ENCODE measurements at places on chromosomes 12 and 14.

DNA sequence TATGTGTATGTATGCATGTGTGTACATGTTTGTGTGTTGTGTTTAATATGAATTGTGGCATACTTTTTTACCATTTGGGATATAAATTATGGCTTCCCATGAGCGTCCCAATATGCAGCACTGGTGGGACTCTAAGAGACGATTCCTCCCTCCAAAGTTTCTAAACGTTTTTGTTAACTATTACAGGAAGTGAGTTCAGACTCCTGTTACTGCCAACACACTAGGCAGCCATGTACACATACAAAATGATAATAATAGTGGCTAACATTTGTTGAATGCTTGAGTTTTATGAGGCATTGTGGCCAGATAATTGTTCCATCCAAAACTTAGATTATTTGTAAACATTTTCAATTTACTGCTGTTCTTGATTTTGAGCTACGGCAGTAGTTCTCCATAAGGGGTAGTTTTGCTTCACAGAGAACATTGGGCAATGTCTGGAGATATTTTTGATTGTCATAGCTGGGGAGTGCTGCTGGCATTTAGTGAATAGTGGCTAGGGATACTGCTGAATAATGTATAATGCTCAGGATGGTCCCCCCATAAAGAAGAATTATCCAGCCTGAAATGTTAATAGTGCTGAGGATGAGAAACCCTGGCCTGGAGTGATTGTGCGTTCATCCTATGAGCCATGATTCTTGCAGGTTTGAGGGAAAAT lies 45.1 kb downstream of the ARID2 start:
- no peak for DNase-seq

GRCh38 chr14:104634886-104635570 lies 30.5 kb upstream of the TMEM179 start:
- DNase-seq = no peak

GRCh38 chr12:91819132-91819447 lies 326.6 kb downstream of the BTG1 start:
- no peak for DNase-seq

DNA sequence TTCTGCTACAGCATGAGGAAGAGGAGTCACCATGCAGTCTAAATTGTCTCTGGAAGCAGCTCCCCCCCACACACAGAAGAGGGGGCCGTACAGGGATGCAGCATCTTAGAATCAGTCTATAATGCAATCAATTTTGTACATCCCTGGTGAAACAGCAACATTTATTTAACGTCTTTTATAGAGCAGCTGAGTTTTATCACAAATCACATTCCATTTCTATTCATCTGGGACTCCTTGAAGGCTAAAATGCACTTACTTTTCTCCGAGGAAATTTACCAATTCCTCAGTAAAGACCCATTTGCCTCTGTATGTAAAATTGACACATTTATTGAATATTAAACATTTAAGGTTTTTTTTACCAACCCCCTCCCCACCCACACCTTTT lies 193.9 kb downstream of the PHETA1 start:
- no peak for DNase-seq

DNA sequence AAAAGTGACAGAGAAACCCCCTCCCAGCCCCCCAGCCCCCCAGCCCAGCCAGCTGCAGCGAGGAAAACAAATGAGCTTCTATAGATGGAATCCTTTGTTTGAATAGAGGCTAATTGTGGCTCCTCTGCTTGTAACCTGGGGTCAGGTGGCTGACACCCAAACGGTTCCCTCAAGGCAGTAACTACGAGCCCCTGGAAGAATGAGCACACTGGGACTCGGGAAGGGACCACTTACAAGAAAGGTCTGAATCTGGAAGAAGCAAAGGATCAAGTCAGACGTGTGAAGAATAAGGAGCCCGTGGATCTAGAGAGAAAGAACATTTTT lies 108.7 kb upstream of the FUT8 start:
- DNase-seq = no peak

DNA sequence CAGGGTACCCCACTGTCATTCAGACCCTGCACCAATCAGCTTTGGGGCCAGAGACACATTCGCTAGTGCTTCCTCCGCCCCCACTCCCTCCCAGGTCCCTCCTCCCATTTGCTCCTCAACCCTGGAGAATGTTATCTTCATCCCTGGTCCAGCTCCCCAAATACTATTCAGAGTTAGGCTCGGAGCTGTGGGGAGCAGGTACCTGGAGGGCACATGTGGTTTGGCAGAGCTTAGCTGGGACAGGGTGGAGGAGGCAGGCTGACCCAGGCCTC lies 19.5 kb downstream of the VSX2 start:
- DNase-seq = no peak

GRCh38 chr14:23513818-23514643 lies 37.5 kb downstream of the ZFHX2 start:
- DNase-seq = no peak

All from CD4-positive, alpha-beta T cell treated with Interleukin-10 for 1 hour (primary cell).